Suprapubic skin (tissue), 4 donors: ENCODE measurements at places on chromosomes 11 and 22.

DNA sequence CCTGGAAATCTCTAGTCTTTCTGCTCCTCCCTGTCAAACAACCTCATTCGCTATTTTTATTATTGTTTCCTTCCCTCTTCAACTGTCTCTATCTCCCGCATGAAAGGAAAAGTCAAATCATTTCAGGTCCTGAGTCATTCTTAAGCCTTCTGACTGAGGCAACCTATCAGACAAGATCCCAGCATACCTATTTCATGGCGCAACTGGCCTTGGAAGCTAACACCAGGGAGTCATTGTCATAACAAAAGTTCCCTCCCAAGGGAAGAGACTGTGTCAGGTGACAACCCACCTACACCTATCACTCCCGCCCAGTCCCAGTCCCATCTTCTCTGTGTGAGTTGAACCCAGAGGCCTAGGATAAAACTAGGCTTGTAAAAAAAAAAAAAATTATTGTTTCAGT, 10.2 kb upstream of the ARHGAP42 start:
- DNase-seq, result no peak

DNA sequence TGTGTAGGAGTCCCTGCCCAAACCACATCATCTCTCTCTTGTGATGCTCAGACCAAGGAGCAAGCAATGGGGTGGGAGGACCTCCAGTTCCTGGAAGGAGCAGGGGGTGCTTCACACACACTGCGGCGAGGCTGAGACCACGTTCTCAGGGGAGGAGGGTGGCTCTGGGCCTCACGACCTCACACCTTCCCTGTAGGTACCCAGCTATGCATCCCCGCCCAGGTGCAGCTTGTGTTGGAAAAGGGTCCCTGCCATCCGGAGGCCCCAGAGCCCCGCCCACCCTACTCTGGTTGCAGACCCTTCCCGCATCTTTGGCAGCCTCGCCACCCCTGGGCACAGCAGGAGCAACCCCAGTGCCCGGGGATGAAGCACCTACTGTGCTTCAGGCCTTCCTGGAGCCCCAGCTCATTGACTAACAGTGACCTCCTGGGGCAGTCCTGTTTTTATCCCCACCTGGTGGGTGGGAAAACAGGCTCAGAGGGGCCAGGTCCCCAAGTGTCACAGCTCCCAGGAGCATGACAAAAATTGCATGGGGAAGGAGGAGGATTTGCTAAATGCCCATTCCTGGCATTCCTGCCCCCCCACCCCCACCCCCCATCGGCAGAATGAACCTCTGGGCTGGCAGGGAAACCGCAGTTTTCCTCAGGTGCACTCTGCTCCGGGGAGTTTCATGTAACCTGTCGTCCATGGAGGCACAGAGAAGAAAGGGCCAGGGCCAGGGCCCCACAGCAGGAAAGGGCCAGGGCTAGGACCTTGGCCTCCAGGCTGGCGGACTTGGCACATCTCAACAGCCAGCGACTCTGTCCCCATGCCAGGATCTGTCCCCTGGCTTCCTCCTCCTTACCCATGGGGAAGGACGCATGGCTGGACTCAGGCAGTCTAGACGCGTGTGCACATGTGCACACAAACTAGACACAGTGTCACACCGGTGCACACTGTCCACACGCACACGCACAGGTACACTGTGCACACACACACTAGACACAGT, 81.0 kb downstream of the IGLL1 start:
- no peak for DNase-seq

DNA sequence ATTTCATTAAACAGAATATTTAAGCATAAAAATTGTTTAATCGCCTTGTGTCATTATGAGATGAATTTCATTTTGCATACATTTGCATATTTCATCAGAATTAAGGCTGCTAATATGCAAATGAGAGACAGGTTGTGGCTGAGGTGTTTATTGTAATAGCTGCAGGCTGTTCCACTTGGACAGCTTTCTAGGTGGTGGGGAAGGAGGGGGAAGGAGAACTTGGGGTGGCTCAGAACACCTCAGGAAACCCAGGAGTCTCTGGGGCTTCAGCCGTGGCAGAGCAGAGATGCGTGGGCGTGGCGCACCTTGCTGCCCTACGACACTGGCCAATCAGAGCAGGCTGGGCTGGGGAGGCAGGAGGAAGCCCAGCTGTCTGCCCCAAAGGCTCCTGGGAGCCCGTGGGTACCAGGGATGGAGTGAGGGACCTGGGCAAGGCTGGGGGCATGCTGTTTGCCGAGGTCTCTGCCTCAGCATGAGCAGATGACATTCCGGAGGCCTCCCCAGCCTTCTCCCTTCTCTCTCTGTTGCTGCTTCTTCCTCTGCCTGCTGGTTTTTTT, 542.9 kb downstream of the MN1 start:
- no peak for DNase-seq

GRCh38 chr22:23245799-23246136, 65.5 kb downstream of the BCR start:
- DNase-seq, result no peak

- no peak for DNase-seq
These were observed 5.9 kb downstream of the MARK2 start for GRCh38 chr11:63844836-63845235.

DNA sequence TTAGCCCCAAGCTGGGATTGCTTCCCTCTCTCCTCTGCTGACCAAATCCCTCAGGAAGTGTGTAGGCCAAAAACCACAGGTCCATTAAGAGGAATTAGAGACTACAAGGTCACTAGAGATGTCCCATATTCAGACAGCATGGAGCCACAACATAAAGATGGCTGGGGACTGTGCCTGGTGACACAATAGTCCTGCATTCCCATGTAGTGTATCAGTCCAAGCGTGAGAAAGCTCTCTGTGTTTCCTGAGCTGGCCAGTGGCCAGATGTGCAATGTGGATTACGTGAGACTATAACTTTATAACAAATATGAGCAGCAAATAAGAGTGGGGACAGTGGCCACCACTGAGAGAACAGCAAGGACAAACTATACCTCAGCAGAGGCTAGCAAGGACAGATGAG, 7.6 kb upstream of the MS4A10 start:
- no peak for DNase-seq

DNA sequence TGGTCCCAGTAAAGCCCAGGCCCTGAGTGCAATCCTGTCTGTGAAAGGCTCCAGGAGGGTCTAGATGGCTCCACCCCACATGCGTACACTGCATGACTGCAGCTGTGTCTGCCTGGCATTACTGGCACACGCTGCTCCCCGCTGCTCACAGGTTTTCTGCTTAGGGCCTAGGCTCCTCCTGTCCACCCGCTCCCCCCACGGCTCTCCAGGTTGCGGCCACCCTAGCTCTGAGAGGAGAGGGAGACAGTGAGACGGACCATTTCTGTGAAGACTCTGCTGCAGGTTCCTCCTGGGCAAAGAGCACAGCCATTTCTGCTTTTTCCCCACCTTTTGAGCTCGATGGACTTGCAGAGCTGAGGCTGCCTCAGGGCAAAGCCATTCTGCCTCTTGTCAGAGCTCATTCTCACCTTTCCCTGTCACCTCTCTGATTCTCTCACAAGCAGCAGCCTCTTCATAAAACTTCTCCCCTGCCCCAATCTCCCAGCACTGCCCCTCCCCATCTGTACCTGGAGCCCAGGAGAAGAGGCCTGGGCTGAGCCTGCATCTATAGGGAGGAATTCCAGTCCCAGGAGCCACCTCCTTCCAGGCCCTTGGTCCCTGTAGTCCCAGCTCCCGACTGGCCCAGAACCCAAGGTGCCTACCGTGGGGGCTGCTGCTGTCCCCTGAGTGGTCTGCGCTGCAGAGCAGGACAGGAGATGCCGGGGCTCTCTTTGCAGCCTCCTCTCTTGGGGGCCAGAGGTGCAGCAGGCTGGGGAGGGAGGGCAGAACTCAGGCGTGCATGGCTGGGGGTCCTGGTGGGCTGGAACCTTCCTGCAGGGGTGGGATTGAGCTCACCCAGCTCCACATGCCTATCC, 433.7 kb upstream of the B3GAT1 start:
- DNase-seq, result no peak

- DNase-seq, result no peak
These were observed 249.1 kb upstream of the TBCEL start for GRCh38 chr11:120774591-120775386.

DNA sequence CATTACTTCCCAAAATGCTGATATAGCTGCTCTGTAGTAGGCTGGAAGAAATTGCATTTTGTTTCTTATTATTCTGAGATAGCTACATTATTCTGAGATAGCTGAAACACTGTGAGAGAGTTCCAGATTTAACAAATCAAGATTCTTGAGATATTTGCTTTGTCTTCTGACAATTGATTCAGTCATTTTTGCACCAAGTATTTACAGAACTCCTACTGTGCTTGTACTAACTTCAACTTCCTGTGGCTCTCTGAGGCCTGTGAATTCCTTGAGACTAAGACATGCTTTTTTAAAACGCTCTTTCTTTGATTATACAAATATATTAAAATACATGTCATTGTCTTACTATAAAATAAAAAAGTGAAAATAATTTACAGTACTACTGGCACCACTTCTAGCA, 52.7 kb downstream of the USP47 start:
- no peak for DNase-seq

- no peak for DNase-seq
These were observed 724.7 kb downstream of the DLG2 start for GRCh38 chr11:84902445-84902844.

GRCh38 chr22:22946131-22946530, 58.5 kb downstream of the IGLL5 start:
- no peak for DNase-seq

DNA sequence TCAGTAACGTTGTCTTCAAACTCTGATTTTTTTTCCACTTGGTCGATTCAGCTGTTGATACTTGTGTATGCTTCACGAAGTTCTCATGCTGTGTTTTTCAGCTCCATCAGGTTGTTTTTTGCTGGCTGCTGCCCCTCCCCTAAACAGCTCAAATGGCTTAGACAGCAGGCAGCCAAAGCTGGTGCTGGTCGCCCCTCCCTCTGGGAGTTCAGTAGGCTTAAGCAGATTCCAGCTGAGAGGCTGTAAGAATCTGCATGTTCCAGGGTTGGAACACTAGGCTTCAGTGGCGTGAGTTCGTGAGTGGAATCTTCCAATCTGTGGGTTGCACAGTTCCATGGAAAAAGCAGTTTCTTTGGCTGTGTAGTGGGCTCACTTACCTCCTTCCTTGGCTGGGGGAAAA, 10.3 kb upstream of the FIBIN start:
- DNase-seq, result no peak

GRCh38 chr11:47326198-47326597, 26.3 kb downstream of the MYBPC3 start:
- no peak for DNase-seq

DNA sequence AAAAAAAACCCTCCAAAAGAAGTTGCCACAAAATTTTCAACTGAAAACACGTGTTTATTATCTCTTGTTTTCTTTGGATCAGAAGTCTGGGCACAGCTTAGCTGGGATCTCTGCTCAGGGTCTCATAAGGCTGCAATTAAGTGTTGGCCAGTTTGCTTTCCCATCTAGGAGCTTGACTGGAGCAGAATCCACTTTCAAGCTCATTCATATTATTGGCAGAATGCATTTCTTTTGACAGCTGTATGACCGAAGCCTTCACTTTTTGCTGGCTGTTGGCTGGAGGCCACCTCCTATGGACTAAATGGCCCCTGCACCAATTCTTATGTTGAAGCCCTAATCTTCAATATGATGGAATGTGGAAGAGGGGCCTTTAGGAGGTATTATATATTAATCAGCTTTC, 139.6 kb downstream of the DDX10 start:
- no peak for DNase-seq

DNA sequence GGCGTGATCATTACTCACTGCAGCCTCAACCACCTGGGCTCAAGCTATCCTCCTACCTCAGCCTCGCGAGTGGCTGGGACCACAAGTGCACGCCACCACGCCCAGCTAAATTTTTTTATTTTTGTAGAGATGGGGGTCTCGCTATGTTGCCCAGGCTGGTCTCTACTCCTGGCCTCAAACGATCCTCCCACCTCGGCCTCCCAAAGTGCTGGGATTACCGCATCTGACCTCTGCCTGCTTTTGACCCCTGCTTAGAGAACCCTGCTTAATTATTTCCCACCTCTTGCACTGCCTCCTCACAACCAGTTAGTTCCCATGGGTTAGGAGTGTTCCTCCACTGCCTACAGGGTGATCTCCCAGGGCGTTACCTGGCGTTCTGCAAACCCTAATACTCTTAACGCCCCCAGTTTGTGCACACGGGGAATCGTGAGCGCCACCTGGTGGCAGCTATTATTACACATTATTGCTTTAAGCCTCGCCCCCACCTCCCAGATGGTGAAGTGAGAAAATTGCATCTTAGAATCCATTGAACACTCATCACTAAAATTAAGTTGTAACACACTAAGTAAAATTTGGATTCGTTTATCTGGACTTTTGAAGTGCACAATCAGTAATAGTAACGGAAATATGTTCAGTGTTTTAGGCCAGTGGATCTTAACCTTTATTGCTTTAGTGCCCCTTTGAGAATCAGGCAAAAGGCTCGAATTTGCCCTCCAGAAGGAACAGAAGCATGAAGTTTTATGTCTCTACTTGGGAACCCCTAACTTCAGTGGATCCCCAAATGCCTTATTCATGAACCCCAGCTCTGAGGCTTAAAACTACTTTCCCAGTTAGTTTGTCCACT, 61.4 kb upstream of the ASPHD2 start:
- DNase-seq, result no peak

- no peak for DNase-seq
These were observed 9.3 kb downstream of the PRCP start for GRCh38 chr11:82890936-82891335.

- no peak for DNase-seq
These were observed 42.1 kb upstream of the JAM3 start for GRCh38 chr11:134026655-134027343.

GRCh38 chr22:36185828-36186624, 15.6 kb downstream of the APOL4 start:
- DNase-seq, result no peak

- no peak for DNase-seq
These were observed 26.1 kb upstream of the SLC25A1 start for GRCh38 chr22:19204640-19205039.

- peak; percentile 91 for DNase-seq
These were observed at the start of gene ADAMTS15 for GRCh38 chr11:130448416-130449309. ADAMTS15 (plus strand) TSS chr11:130448645; CDS start chr11:130448974, 329 bp downstream.

- no peak for DNase-seq
These were observed 154.1 kb upstream of the POU2AF2 start for GRCh38 chr11:111091321-111091938.

DNA sequence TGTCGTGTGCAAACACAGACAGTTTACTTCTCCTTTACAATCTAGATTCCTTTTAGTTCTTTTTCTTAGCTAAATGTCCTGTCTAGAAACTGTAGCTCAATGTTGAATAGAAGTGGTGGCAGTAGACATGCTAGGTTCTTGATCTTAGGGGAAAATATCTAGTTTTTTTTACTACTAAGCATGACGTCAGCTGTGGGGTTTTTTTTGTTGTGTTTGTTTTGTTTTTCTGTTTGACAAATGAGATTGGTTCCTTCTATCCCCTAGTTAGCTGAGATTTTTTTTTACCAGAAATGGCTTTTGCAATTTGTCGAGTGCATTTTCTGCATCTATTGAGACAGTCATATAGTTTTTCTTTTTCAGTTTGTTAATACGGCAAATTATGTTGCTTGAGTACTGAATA, 2.3 kb upstream of the OR10G7 start:
- DNase-seq, result no peak

DNA sequence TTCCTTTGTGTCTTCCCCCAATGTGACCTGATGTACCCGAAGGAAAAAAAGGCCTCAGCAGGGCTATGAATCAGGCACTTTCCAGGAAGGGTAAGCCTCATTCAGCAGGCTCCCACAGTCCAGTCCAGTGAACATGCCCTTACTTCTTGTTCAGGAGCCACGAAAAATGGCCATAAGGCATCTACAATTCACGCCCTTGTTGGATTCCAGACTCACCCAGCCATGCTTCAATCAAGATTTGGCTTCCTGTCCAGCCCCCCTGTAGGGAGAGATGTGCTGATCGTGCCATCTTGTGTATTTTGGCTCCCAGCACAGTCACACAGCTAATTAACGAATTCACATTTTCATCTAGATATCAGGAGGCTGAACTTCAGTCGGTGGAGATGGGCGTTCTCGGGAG, 9.9 kb upstream of the KCNJ5 start:
- DNase-seq, result no peak
